Stimulated activated CD4-positive, alpha-beta T cell treated with anti-CD3 and anti-CD28 coated beads, Interleukin-15, amount 100 ng/mL, for 1 hour (primary cell): ENCODE measurements at places on chromosomes 2 and 18.

- no peak for DNase-seq
Observed at GRCh38 chr2:35297403-35297802, 1058.2 kb upstream of the CRIM1 start.

DNA sequence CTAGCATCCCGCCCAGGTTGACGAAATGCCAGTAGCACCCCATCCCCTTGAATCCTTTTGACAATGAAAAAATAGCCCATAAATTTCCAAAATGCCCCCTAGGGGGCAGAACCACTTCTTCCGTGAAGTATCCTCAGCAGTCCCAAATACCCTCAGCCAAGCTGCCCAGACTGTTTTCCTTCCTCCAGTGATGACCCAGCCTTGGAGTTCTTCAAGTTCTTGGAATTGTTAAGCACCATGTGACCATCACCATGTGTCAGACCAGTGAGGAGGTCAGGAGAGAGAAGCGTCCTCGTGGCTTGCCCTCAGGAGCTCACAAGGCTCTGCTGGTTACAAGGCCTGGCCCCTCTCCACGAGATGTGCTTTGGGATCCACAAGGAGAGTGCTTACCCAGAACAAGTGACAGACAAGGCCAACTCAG is 1.4 kb upstream of the SLC23A3 start:
- no peak for DNase-seq

DNA sequence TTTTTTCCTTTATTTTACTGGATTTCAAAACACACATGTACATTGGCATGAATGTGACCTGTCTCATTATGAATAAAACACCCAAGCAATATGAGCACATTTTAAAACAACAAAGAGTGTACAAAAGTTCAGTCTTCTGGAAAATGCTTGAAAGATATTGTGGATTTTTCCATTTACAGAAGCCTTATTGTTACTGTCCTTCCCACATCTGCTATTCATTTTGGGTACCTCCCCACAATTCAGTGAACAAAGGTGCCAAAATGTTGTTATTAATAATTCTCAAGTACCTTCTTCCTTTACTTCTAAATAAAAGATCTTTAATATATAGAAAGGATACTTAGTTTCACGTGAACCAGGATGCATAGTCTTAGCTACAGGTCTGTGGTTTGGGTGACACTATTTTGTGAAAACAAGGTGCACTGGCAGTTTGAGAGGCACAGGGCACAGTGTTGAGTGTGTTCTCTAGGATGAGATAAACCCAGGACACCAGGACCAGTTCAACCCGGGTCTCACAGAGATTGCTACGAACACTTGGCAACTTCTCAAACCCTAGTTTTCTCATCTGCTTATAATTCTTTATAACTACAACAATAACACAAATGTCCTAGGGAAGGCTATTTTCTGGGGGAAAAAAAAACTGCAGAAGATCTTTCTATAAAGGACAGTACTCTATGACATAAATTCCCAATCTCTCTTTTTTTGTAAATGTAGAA is 84.5 kb upstream of the GALNT5 start:
- DNase-seq: no peak

DNA sequence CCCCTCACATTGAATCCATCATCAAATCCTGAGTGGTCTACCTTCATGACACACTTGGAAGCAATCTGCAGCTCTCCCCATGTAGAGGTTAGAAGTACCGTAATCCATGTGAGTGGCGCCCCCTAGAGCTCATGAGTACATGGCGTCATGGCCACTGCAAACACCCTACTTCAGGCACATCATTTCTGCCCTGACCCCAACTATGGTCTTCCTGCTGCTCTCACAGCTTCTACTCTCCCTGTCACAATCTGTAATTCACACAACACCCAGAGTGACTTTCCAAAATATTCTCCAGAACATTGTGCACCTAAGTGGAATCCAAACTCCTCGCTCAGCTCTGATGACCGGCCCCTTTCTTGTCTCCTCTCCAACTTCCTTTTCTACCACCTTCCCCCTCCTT is 141.9 kb downstream of the ANKRD44 start:
- peak; percentile 52 for DNase-seq

GRCh38 chr2:168564641-168565040 is 108.6 kb downstream of the CERS6 start:
- no peak for DNase-seq

GRCh38 chr2:8672940-8673339 is 8.9 kb upstream of the ID2 start:
- DNase-seq: no peak

- DNase-seq: no peak
Observed at GRCh38 chr2:172848519-172848918, 112.9 kb downstream of the RAPGEF4 start.

DNA sequence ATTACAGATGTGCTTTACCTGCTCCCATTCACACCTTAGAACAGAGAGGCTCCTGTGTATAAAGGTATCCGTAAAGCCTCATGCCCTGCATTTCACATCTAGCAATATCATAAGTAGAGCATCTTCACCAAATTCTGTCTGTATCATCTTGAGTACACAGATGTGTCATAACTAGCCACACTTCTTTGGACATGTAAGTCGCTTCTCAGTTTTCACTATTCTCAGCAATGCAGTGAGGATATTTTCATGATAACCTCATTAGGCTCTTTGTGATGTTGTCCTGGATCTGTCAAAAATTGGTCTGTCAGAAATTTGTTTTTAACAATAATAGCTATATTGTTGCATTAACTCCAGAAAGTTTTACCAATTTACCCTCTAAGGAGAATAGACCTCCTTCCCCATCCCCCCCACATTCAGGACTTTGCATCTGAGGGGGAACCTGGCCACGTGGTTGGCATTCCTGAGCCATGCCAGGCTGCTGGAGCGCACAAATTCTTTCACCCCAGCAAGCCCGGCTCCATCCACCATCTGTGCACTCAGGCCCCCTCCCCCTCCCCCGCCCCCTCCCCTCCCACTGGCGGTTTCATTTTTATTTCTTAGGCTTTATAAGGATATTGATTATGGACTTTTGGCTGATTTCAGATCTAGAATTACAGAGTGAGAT is 34.1 kb downstream of the AGAP1 start:
- DNase-seq: no peak

DNA sequence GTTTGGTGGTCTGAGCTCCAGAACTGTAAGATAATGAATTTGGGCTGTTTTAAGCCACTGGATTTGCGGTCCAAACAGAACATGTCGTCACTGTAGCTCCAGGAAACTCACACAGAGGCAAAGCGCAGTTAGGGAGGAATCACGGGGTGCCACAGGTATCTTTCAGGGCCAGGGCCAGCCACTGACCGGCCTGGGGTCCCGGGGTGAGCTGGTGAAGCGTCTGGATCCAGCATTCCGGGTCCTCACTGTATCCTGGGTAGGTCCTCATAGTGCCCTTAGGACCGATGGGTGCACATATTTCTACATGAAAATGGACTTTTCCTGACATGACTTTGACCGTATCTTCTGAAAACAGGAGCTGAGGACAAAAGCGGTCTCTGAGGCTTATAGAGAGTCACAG is 196.0 kb upstream of the HDAC4 start:
- no peak for DNase-seq

DNA sequence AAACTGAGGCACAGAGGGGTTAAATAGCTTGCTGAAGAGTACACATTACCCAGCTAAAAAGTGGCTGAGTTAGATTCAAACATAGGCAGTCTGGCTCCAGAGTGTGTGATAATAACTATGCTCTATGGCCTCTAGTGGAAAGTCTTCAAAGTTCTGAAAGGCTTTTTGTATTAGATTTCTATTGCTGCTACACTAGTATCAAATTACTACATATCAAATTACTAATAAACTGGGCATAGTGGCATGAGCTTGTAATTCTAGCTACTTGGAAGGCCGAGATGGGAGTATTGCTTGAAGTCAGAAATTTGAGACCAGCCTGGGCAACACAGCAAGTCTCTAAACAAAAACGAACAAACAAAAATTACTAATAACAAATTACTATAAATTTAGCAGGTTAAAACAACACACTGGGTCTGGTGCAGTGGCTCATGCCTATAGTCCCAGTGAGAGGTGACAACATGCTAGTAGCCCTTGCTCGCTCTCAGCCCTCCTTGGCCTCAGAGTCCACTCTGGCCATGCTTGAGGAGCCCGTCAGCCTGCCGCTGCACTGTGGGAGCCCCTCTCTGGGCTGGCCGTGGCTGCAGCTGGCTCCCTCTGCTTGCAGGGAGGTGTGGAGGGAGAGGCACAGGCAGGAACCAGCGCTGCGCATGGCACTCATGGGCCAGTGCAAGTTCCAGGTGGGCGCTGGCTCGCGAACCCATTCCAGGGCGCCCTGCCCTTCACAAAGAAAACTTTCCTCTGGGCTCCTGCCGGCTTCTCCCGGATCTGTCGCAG is 38.2 kb upstream of the TWSG1 start:
- no peak for DNase-seq

GRCh38 chr2:71689393-71689792 is 236.0 kb downstream of the DYSF start:
- DNase-seq: no peak

DNA sequence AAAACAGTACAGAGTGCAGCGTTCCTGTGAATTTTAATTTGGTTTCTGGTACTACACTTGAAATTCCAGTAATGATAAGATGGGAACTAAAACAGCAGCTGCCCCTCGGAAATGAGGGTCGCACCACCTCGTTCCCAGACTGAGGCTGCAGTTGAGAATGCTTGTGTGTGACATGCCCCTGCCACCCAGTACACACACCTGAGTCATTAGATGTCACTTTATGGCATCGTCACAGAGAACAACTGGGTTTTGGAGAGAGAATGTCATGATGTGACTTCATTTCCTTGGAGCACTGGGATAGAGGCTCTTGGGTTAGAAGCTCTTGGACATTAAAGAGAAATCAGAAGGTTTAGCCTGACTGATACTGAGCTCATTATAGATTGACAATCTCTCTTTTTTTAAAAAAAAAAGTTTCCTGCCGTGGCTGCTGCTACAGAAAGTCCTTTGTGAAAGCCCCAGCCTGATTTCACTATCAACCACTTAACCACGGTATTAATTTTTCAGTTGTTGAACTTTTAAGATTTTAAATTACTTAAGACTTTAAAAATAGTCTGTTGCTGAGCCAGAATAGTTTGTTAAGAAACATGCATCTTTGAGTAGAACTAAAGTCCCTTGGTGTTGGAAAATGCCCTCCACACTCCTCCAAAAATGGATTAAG is 24.5 kb downstream of the BCL2L11 start:
- DNase-seq: no peak

DNA sequence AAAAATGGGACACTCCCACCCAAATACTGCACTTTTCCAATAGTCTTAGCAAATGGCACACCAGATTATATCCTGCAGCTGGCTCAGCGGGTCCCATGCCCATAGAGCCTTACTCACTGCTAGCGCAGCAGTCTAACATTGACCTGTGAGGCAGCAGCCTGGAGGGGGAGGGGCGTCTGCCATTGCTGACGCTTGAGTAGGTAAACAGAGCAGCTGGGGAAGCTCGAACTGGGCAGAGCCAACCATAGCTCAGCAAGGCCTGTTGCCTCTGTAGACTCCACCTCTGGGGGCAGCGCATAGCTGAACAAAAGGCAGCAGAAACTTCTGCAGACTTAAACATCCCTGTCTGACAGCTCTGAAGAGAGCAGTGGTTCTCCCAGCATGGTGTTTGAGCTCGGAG is 110.4 kb downstream of the CTIF start:
- DNase-seq: no peak

DNA sequence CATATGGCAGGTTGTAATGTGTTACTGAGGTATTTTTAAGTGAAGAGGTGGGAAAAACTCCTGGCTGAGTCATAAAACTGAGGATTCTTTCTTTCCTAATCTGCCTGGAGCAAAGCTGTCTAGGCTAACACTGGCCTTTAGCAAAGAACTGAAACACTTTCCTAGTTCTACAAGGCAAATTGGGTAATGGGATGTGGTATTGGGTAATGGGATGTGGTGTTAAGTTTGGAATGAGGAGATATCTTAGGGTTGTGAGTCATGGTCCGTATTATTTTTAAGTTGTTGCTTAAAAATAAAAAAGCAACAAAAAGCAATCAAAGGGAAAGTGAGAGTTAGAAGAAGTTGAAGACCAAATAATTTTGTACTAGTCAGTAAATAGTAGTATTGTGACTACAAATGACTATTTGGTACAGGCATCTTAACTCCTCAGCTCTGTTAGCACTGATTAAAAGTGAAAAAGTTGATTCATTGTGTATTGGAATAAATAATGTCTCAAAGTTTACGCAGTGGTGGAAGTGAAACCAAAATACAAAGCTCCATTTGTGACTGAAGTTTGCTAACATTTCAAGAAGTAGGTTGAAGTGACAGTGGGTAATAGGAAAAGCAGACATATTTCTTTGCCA is 216.8 kb downstream of the CAMKMT start:
- no peak for DNase-seq

DNA sequence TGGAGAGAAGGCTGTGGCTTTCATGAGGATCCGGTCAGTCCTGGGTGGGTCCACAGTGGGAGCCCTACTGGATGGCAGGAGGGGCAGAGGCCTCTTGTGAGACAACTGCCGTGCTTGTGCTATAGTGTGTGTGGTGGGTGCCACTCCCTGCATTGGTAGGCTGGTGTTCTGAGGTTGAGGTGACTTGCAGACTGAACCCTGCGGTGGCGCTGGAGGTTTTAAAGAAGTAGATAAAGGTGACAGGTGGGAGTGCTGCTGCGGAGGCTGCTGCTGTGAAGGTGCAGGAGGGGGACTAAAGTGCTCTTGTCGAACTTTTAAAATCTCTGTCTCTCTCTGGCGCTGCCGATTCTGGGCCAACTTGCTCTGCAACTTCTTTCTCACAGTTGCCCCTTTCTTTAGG is 29.7 kb downstream of the INO80D start:
- DNase-seq: no peak

GRCh38 chr2:219176818-219177551 is at the start of gene CNPPD1:
TSS of gene CNPPD1 (minus strand) at chr2:219176925. CDS start at chr2:219176828, 97 bp downstream.
- peak; percentile 76 for DNase-seq

DNA sequence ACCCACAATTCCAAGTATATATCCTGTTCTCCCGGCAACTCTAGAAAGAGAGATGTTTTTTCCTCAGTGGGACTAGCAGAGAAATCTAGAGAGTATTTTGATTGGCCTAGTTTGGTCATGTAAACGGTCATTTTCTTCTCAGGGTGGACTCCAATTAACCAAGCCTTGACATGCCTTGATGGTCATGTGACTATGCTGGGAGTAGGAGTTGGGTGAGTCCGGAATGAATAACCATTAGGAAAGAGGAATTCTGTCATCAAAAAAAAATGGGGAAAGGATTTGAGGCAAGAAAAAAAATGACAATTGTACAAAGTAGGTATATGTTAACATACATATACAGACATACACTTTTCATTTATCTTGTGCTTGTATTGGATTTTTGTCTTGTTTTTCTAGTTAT is 248.2 kb upstream of the CDH20 start:
- no peak for DNase-seq

GRCh38 chr2:65112633-65113032 is 17.3 kb downstream of the RAB1A start:
- DNase-seq: no peak

GRCh38 chr2:15181092-15181745 is 379.9 kb downstream of the NBAS start:
- DNase-seq: no peak

DNA sequence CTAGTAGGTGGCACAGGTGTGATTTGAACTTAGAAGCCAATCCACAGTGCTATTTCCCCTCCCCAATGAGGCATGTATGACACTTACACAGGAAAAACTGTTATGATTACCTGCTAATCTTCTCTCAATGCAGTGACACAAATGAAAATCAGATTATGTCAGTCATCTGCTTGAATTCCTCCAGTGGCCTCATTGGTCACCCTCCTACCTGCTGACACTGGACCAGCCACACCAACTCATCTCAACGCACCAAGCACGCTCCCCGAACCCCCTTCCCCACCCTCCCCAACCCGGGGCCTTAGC is 82.2 kb upstream of the SEC11C start:
- no peak for DNase-seq

- no peak for DNase-seq
Observed at GRCh38 chr18:57806201-57806977, 3.3 kb upstream of the ATP8B1 start.

- DNase-seq: no peak
Observed at GRCh38 chr2:102474785-102475184, 1.8 kb downstream of the SLC9A4 start.
